Stimulated activated CD4-positive, alpha-beta T cell treated with anti-CD3 and anti-CD28 coated beads, Interleukin-12 subunit alpha, Interleukin-12 subunit beta, amount 100 ng/mL, for 4 hours (primary cell): ENCODE measurements at places on chromosomes 7 and 10.

- no peak for DNase-seq
Observed at GRCh38 chr7:30034501-30034900, 6.3 kb downstream of the PLEKHA8 start.

GRCh38 chr10:119406601-119407253 lies 135.8 kb downstream of the RGS10 start:
- no peak for DNase-seq

DNA sequence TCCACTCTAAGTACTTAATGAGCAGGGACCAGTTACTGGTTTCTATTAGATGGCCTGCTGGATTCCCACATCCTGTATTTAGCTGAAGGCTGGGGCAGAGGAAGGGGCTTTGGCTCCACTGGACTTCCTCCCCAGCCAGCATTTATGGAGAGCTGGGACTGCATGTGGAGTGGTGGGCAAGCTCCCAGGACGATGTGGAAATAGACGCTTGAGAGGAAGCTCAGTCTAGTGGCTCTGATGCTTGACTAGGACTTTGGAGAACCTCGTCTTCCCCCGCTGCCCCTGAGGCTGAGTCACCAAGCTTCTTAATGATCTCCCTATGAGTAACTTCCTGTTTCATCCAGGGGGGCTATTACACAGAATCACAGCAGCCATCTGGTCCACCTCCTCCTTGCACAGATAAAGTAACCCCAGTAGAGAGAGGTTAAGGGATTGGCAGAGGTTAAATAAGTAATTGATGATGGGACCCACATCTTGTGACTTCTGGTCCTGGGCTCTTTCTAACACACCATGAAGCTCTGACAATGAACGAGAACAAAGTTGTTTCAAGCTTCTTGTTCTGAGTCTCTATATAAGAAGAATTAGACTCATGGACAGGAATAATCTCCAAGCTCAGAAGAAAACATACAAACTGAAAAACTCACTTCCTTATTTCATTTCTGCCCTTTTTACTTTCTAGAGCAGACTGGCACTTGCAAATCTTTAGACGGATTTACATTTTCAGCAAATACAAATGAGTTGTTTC lies 126.2 kb downstream of the PRPF18 start:
- no peak for DNase-seq

DNA sequence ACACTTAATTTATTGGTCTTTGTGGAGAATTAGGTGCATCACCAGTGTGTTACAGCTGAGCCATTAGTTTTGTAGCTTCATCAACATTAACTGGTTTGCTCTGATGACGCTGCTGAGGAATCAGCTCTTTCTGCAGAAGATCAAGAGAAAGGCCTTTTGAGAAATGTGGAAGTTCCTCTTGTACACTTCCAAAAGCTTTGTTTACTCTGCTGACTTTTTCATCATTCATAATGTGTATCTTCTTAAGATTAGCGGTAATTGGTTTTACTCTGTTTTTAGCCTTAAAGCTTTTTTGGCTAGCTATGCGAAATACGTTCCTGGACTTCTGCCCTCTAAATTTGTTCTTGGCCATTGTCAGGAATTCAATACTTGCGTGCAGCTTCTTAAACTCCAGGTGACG lies 8.2 kb upstream of the PHYH start:
- DNase-seq: no peak

GRCh38 chr10:101394524-101395133 lies 40.7 kb downstream of the BTRC start:
- no peak for DNase-seq

DNA sequence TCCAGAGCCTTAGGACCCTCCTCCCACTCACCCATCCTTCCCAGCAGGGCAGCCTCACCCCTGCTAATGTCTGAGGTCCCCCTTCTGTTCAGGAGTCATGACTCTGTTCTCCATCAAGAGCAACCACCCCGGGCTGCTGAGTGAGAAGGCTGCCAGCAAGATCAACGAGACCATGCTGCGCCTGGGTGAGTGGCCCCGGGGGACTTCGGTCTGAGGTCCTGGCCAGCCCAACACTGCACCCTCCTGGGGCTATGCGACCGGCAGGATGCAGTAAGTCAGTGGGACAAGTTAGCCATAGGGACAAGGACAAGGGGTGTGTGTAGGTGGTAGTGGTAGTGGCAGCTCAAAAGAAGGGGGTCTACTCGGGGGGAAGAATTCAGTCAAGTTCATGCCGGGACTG lies 16.2 kb upstream of the AHCYL2 start:
- no peak for DNase-seq

DNA sequence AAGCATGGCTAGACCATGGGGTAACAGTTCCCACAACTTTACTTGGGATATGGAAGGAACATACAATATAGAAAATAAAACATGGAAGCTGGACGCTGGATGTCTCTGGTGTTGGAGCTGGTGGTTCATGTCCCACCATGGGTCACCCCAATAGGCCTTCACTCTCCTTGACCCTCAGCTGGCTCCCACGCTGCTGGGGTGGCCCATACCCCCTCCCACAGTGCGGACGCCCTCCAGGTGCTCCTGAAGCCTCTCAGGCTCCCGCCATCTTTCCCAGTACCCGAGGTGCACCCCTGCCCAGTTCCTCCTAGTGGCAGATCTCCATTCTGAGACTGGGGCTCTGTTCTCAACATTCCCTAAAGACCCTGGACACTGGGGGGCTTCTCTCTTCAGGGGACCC lies 5.8 kb upstream of the CPA1 start:
- DNase-seq: no peak

DNA sequence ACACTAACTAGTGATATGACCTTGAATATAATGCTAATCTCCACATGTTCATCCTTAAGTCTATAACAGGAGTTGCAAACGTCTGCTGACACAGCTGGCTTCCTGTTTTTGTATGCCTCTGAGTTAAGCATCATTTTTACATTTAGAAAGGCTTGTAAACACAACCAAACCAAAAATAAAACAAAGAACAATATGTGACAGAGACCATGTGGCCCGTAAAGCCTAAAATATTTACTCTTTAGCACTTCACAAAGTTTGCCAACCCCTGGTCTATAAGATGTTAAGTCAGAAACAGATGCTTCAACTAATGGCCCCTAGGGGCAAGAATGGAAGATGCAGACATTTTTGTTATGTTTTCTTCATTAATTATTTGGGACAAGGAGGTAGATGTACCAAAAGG lies 109.3 kb downstream of the CPEB3 start:
- DNase-seq: no peak

GRCh38 chr7:156055206-156055822 lies 243.1 kb upstream of the SHH start:
- DNase-seq: no peak

DNA sequence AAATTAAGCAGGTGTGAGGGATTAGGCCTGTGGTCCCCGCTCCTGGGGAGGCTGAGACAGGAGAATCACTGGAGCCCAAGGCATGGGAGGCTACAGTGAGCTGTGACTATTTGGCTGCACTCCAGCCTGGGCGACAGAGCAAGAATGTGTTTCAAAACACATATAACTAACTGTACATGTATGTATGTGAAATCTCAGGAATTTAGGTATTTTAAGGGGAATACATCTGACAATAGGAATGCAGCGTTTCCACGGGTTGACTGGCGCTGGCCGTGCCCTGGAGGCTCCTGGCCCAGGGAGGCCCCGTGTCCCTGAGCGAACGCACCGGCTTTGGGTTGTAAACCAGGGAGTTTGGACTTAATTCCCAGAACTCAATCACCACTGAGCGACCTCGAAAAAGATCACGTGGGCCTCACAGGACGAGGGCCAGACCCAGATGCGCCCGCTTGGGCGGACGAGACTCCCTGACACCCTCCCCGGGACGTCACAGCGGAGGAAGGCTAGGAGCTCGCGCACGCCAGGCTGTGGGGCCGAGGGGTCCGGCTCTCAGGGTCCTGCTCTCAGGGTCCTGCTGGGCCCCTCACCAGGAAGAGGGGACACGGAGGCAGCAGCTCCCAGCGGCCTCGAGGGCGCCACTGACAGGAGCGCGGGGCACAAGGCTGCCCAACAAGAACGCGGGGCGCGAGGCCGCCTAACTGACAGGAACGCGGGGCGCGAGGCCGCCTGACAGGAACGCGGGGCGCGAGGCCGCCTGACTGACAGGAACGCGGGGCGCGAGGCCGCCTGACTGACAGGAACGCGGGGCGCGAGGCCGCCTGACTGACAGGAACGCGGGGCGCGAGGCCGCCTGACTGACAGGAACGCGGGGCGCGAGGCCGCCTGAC lies 18.4 kb downstream of the PTPRN2 start:
- DNase-seq: no peak

DNA sequence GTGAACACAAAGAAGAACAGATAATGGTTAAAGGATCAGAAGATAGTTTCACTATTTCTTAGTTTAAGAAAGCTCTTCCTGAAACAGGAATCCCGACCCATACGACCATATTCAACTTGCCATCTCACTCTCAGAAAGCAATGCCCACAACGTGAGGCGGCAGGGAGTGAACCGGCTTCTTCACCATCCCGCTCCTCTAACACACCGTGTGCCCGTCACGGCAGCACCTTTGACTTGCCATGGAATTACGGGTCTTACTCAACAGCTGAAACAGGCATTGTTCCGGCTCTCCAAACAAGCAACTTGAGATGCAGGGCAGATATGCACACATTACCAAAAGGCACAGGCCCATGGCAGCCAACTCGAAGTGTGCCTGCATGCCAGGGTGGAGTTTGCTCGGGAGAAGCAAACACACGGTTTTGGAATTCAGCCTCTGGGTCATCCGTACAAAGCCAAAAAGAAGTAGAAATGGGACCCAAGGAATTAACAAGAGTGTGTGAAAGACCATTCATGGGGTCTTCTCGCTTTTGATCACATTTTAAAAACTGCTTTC lies 293.6 kb downstream of the DNAJB6 start:
- DNase-seq: no peak

DNA sequence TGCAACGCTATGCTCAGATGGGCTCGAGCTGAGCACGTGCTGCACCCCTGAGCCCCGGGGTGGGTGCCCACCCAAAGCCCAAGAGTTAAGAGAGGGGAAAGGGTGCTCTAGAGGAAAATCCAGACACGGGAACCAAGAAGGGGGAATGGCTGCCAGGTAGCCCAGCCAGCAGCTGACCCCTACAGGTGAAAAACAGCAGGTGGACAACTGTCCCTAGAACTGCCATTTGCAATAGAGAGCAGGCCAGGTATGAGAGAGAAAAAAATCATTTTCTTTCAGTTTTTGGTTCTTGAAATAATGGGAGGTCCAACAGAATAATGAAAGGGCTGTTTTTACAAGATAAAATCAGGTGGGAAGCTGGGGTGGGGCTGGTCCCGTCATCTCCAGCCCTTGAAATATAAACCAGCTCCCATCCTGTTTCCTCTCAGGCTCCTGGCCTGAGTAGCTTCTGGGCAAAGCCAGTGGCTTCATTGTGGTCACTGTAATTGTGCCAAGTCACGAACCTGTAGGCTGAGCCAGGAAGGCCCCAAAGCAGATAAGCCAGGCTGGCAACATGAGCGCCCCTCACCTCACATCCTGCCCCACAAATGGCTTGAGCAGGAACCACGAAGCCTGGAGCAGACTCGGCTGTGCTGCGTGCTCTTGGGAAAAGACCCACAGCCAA lies 257.8 kb downstream of the SNX10 start:
- no peak for DNase-seq

GRCh38 chr7:15462721-15463389 lies 99.0 kb downstream of the AGMO start:
- no peak for DNase-seq

- no peak for DNase-seq
Observed at GRCh38 chr10:100655326-100655759, 90.0 kb upstream of the PAX2 start.

DNA sequence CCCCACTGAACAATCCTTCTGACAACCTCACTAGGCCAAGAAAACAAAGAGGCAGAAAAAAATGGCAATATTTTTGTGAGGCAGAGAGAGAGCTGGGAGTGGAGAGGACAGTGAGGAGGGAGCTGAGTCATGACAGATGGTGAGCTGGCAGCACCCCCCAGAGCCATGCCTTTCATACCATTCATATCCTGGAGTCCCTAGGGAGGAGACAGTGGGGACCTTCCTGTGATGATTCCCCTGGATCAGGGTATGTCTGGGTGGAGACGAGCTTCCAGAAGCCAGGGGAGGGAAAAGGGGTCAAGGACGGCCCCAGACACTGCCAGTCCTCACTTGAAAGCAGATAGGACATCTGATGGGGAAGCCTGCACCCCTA lies 160.5 kb downstream of the ADAM12 start:
- DNase-seq: no peak

GRCh38 chr10:118810796-118811505 lies 56.2 kb upstream of the CACUL1 start:
- no peak for DNase-seq

DNA sequence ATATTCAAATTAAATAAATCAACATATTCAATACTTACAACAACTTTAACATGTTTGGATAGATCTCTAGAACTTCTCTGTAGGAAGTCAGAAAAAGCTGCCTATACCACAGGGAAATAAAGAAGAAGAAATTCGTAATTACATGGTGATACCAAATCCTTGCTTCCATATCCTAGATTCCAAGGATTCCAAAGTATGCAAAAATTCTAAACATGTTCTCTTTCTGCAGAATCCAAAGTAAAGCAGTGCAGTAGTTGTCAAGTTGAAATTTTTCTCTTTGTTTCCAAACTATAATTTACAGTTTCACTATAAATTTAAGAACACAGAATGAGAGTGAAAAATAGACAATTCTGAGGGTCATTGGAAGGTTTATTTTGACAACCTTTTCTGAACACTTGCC lies 233.7 kb upstream of the PTN start:
- DNase-seq: no peak

DNA sequence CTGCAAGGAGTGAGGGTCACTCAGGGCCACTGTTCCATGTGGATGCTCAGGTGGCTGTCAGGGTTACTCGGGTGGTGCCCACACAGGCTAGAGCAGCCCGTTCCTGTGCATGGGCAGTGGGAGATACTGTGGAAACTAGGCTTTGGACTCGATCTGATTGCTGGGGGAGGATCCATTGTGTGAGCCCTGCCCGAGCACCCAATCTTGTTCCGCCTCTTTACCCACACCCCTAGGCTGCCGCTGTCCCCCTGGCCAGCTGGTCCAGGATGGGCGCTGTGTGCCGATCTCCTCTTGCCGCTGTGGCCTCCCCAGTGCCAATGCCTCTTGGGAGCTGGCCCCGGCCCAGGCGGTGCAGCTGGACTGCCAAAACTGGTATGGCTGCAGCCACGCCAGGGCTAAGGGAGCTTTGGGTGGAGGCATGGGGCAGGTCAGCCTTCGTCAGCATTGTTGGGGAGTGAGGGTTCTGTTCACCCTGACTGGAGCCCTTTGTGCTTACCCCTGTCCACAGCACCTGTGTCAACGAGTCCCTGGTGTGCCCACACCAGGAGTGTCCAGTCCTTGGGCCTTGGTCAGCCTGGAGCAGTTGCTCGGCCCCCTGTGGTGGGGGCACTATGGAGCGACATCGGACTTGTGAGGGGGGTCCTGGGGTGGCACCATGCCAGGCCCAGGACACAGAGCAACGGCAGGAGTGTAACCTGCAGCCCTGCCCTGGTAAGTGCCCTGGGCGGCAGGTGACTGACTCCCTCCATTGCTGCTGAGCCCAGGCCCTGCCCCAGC lies 12.4 kb upstream of the ZNF862 start:
- no peak for DNase-seq

DNA sequence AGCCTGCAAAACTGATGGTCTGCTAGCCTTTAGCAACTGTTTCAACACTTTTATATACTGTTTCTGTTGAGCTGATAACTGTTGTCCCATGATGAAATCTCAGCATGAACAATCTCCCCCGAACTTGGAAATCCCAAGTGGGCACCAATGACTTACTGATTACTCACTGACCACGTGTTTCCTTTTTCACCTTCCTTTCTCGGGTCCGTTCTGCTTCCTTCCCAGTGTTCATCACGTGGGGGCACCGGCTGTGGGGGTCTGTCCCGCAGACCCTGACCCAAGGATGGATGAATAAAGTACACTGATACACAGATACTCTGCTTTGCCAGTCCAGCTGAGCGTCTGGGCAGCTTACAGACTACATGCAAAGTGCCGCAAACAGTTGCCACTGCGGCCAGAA lies 39.0 kb upstream of the RASGEF1A start:
- no peak for DNase-seq

- no peak for DNase-seq
Observed at GRCh38 chr7:114864278-114864677, 57.6 kb upstream of the MDFIC start.
